ELF-1 (cell line): ENCODE measurements at places on chromosomes 7 and 10.
A peak's percentile ranks its signal among the peaks of the same experiment; 100 is the strongest.

GRCh38 chr10:31261511-31262311 lies 57.3 kb upstream of the ZEB1 start:
- no peak for DNase-seq

DNA sequence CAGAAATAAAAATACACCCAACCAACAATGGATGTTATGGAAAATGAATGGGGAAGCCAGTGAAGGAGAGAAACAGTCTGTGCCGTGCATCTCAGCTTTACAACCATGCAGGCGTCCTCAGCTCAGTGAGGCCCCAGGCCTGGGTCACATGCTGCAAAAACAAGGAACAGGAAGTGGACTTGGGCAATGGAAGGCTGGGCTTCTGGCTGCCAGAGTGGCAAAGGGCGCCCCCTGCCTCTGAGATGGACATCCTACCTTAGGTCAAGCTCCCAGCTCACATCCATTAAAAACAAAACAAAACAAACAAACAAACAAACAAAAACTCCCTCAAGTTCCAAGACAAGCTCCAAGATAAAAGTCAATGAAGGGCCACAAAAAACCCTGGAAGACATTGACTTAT lies 54.7 kb upstream of the AFAP1L2 start:
- peak; percentile 76 for DNase-seq

DNA sequence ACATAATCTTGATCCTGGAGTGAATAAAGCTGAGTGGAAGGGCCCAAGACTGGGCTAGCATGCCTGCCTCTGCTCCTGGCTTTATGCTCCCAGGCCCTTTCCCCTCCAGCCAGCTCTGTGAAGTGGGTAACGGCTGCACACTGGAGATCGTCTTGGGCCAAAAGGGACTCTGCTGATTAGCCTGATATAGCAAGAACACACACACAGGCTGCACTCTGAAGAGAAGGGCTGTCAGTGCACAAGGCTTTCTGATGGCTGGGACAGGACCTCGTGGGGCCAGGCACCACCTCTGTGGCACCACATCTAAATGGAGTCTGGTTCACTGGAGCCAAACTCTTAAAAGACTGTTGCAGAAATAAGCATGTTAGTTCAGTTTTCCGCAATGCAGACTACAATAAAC lies 161.4 kb downstream of the NEURL1 start:
- no peak for DNase-seq

GRCh38 chr10:23413629-23414089 lies 25.2 kb upstream of the OTUD1 start:
- no peak for DNase-seq

- peak; percentile 51 for DNase-seq
These were observed 40.3 kb downstream of the AGAP3 start for GRCh38 chr7:151126491-151127137.

DNA sequence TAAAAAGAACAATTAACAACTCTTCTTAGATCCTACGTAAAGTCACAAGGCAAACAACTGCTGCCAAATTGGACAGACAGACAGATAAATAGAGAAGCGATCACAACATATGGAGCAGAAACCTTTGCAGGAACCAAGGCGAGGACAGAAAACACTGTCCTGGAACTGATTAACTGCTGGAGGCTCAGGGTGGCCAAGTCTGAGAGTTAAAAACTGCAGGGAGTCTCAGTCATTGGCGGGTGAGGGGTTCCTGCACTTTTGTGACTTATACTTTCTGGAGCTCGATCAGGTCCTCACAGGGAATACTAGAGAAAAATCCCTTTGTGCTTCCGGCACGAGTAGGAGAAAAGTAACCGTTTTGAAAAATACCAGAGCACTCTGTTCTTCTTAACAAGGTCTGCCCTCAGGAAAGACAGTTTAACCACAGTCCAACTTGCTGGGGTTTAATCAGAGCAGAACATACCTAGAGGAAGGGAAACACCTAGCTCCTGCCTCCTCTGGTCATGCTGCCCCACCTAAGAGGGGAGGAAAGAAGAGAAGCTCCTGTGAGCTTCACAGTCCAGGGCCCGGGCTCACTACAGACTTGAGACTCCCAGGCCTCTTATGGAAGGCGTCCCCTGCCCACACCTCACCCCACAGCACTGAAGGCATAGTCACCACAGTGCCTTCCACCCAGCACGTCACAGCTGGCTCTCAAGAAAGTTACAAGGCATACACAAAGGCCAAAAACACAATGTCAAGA lies 74.9 kb downstream of the LARP4B start:
- DNase-seq: peak; percentile 17

DNA sequence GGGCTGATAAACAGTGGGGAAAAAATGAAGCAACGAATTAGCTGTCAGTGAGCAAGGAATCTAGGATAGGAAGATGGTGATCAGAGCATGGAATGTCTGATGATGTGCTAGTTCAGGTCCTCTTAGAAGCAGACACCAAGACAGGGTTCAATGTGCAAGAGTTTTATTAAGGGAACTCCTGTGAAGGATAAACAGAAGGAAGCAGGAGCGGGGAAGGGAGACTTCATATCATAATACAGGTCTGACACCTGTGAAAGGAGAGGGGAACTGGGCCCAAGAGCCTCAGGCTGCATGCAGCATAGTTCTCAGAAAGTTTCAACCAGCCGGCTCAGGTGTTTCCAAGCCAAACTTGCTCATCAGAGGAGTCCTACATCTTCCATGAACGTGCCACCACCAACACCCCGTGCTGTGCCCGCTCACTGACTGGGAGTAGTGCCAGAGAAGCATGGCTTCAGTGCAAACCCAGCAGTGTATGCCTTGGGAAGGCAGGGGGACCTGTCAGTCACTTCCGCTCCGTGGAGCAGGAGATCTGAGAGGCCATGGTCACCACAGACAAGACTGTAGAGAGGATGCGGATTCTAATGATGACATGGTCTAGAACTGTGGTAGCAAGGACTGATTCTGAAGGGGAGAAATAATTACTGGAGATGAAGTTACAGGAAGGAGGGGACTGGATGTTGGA lies 45.8 kb downstream of the ZNF800 start:
- DNase-seq: no peak
